ENCODE measurements at places on chromosomes 16 and 17.

GRCh38 chr17:47704736-47705135, 10.8 kb downstream of the TBKBP1 start:
- no peak for DNase-seq

- no peak for DNase-seq
These were observed 312.9 kb downstream of the SNX29 start for GRCh38 chr16:12289175-12290063.

DNA sequence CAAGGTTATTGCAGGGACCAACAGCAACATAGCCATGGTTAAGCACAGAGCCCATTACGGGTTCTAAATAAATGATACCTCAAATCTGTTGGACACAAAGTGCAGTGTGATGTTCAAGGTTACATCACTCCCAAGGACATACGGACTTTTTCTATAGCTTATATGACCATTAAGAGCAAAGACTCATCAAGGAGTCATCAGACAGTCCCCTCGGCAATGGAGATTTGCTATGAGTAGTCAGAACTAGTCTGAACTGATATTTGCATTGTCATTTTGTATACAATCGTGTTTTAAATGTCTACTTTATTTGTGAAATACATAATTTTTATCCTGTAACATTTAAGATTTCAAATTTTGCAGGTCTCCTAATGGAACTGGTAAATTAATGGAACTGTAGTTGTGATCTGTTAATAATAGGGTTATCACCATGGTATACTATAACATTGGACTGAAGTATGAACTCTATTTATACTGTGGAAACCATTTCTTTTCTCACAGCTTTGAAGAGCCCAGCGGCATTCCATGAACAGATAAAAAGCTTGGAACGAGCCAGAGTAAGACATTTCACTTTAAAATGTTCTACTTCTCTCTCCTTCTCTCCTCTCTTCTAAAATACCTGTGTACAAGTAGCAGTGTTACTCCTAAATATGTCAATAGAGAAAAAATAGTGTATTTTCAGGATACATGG, 140.9 kb downstream of the MRTFB start:
- no peak for DNase-seq

- DNase-seq = peak; percentile 36
These were observed 1.3 kb downstream of the CDR2 start for GRCh38 chr16:22372882-22373661.

- no peak for DNase-seq
These were observed 713 bp downstream of the COX11 start for GRCh38 chr17:54967621-54968261.

DNA sequence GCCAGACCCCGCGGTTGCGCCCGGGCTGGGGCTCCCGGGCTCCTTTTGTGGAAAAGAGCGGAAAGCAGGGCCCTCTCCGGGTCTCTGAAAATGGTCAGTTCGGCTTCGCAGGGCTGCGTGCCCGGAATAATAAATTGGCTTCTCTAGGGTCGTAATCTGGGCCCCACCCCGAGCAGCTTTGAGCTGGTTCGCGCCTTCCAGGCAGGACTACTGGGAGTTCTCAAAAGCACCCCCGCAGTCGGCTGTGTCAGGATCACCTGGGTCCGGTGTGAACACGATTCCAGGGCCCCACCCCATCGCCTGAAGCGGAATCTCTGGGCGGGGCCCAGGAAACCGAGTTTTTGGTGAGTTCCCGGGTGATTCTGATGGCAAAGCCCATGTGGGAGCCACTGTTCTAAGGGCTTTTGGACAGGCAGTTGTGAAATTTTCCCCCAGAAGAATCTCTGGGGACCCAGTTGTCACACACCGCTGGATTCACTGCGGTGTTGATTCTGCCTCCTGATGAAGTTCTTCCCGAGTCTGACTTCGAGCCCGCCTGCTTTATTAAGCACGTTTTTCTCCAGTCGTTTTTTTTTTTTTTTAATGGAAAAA, 77.0 kb downstream of the MRC2 start:
- no peak for DNase-seq

DNA sequence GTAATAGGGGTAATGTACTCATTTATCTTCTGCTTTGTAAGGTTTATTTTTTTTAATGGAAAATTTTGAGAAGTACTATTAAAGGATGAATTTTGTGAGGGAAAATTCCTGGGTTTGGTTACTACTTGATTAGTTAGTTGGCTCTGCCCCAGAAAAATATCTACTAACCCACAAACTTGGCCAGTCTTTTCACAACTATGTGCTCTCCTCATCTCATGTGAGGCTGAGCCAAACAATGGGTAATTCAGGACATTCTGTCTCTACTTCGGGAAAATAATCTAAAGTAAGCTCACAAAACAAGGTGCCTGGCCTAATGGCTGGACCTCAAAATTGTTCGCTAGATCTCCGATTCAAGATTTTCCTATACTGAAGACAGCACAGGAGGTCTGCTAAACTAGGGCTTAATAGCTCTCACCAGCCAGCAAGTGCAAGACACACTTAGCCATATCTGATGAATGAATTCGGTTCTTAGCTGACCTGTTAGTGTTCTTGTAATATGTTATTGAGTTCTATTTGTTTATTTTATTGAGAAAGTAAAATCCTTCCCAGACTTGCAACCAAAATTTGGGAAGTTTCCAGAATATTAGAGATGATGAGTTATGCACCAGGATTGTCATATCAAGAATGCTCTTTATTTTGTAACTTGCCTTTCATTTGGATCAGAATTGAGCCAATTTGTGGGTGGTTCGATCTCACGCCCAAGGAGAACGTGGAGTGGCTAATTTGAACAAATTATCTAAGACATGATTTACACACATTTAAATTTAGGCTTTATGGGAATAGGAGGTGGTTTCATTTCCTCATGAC, 5.7 kb downstream of the KCNJ16 start:
- DNase-seq = no peak

DNA sequence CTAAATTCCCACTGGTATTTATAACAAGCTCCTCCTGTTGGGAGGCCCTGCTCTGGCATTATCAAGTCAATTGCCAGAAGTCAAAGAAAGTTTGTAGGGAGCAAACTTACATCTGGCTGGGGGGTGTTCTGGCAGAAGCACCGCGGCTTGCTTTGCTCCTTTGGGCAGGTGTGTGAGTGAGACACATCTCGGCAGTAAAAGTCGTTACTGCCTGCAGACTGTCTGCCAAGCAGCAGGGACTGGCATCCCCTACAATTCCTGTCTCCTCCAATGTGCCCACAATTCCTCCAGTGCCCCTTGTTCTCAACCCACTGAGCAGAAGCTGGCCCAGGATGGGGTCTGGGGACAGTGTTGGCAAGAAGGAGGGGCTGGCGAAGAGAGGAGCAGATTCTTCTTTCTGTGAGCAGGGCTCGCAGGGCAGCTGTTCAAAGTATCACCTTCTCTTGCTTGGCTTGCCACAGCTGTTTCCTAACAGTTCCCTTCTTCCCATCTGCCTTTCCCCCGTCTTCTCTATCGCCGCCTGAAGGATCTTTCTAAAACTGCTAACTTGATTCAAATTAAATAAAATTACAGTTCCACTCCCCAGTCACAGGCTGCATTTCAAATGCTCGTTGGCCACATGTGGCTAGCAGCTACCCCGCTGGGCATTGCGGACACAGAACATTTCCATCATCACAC, 30.2 kb downstream of the SPACA3 start:
- DNase-seq = no peak

DNA sequence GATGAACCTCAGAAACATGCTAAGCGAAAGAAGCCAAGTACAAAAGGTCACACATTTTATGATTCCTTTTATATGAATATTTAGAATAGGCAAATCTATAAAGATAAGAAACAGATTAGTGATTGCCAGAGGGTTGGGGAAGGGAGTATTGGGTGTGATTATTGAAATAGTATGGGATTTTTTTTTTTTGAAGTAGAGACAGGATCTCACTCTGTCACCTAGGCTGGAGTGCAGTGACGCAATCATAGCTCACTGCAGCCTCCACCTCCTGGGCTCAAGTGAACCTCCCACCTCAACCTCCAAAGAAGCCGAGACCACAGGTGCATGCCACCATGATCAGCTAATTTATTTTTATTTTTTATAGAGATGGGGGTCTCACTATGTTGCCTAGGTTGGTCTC, 35.7 kb downstream of the MEOX1 start:
- DNase-seq = no peak

GRCh38 chr16:53183442-53183841, 128.7 kb downstream of the CHD9 start:
- DNase-seq = no peak

DNA sequence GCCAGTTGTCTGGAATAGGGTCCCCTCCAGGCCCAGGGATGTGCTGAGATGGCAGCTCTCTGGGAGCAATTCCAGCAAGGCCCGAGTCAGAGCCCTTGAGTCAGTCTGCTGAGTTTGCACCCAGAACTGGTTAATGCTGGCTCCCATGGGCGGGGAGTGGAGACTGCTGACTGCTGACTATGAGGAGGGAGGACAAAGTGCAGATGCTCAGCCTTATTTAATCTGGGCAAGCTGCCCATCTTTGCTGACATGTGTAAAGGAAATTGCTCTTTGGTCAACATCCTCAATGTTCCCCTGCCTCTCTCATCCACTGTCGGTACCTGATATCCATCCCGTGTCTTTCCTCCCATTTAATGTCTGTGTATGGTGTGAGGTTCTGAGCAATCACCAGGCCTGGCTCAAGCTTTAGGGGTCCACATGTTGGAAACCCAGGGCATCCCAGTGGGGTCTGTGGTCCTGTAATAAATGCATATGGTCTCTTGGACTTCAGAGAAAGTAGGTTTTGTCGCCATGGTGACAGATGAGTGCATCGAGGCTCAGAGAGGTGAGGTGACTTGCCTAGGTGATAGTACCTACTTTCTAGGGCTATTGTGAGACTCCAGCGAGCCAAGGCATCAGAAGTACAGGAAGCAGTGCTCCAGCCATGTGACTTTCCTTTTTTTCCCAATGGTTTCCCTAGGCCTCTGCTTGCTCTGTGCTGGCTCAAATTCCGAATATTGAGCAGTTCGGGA, 20.0 kb upstream of the RNF135 start:
- DNase-seq = no peak

GRCh38 chr16:57628008-57628781, at the start of gene ADGRG1:
Gene ADGRG1, plus strand, starts transcription at chr16:57628630. Its CDS starts 21,658 bp downstream, at chr16:57650288.
- peak; percentile 32 for DNase-seq

DNA sequence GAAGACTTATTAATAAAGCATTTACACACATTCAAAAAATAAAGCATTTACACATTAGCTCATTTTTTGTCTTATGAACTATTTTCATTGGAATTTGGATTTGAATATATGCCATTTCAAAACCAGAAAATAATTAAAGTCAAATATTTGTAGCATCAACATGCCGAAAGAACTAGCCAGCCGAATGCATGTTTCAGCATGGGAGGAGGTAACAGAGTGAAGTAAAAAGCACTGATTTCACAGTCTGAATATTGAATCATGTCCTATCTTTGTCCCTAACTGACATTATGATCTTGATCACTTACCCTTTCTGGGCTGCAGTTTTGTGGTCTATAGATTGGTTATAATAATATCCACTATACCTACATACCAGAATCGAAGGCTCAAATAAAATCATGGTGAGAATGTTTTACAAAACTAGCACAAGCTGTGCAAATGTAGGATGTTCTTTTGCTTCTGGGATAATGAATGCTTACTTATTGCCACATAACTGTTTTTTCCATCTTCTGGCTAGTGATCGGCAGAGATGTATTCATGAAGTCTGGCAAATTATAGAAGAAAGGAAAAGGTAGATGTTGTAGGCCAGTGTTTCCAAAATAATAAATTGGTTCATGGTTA, 84.7 kb downstream of the TUBD1 start:
- DNase-seq = no peak

- DNase-seq = no peak
These were observed 177.1 kb upstream of the WSCD1 start for GRCh38 chr17:5892921-5893675.

- DNase-seq = no peak
These were observed 466.6 kb upstream of the ERCC4 start for GRCh38 chr16:13453325-13453724.

GRCh38 chr16:1757714-1758461, 13.5 kb downstream of the NME3 start:
- DNase-seq = no peak

DNA sequence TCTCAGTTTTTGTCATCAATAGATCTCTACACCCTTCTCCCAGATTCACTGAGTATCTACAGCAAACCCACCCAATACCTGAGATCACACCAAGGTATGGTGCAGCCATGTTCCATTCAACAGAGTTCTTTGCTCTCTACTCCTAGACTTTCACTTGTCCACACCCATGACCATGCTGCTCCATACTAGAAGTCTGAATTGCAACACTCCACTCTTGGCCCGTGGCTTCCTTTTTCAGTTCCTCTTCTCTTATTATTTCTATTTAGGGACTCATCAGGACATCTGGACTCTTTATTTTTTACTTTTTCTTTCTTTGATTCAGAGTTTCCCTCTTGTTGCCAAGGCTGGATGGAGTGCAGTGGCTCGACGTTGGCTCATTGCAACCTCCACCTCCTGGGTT, 37.1 kb downstream of the YWHAE start:
- no peak for DNase-seq

DNA sequence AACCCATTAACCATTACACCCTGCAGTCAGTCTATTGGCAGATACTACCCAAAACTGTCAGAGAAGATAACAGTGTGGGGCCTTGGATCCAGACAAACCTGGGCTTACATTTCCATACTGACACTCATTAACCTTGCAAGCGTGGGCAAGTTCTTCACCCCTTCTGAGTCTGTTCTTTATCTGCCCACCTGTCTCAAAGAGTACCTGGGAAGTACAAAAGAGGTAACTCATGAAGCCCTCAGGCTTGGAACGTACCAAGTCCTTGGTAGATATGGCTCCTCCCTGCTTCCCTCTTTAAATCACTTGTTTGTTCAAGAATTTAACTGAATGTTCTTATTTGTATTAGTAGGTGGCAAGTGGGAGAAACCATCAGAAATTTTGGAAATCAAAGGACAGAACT, 2.5 kb upstream of the IGSF6 start:
- DNase-seq = no peak

DNA sequence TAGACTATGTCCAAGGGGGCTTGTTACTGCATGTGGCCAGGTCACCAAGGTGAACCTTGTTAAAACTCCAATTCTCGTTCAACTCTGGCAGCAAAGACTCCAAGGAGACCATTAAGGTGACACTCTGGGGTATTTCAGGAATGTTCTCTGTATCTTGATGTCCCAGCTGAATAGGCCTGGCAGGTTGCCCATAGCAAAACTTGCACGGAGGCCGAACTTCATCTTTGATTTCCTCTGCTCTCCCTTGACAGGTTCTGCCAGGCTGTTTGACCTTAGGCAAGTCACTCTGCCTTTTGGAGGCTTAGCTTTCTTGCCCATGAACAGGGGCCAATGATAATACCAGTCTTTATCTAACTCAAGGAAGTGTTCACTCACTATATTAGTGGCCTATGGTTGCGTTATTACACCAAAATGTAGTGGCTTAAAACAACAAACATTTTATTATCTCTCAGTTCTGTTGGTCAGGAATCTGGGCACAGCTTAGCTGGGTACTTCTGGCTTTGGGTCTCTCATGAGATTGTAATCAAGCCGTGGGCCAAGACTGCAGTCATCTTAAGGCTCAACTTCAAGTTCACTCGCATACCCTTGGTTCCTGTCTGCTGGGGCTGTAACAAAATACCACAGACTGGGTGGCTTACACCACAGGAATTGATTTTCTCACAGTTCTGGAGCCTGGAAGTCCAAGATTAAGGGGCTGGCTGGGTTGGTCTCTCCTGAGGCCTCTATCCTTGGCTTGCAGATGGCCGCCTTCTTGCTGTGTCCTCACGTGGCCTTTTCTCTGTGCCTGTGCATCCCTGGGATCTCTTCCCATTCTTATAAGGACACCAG, 168.5 kb downstream of the UTP18 start:
- no peak for DNase-seq

- DNase-seq = no peak
These were observed 24.3 kb downstream of the STAT3 start for GRCh38 chr17:42363767-42364585.

All from activated CD4-positive, alpha-beta T cell treated with anti-CD3 and anti-CD28 coated beads, Interleukin-2, amount 10 ng/mL, durations not matched to agents 7 days and 5 days (primary cell).